Suppressor macrophage treated with lipopolysaccharide for 1 hour (primary cell): ENCODE measurements at places on chromosomes 5 and 9.

- no peak for DNase-seq
Measured at GRCh38 chr5:151751593-151751992, 6.8 kb downstream of the ATOX1 start.

DNA sequence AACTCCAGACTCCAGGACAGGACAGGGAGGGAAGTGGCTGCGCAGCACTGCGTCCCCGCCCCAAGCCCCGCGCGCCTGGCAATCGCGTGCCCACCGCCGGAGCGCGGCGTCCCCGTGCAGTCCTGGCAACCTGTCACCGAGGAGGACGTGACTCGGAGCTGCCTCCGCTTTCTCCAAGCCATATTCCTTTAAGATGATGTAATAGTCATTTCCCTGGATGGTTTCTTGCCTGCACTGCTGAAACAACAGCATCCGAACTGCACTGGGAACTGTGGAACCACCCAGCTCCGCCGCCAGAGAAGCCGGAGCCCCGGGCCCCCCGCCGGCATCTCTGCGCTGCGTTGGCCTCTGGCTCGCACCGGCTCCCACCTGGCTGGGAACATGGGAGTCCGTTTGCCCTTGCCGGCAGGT is 34.5 kb downstream of the KCTD16 start:
- no peak for DNase-seq

DNA sequence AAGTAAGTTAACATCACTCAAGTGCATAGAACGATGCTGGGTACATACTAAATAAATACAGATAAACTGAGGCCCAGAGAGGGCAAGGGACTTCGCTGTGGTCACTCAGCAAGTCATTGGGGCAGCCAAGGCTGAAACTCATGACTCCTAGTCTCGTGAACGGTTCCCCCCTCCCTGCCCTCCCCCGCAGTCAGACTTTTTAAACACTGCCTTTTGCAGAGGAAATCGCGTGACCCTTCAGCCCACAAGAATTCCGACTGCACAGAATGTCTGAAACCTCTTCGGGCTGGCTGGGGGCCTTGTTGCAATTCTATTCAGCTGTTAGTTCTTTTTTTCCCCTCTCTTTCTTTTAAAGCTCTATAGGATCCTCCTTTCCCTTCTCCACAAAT is 28.1 kb downstream of the NEK6 start:
- DNase-seq: peak; percentile 93

- no peak for DNase-seq
Measured at GRCh38 chr9:35928591-35929452, 19.5 kb downstream of the SPAAR start.

GRCh38 chr5:156617426-156617825 is 232.7 kb upstream of the PPP1R2B start:
- no peak for DNase-seq

DNA sequence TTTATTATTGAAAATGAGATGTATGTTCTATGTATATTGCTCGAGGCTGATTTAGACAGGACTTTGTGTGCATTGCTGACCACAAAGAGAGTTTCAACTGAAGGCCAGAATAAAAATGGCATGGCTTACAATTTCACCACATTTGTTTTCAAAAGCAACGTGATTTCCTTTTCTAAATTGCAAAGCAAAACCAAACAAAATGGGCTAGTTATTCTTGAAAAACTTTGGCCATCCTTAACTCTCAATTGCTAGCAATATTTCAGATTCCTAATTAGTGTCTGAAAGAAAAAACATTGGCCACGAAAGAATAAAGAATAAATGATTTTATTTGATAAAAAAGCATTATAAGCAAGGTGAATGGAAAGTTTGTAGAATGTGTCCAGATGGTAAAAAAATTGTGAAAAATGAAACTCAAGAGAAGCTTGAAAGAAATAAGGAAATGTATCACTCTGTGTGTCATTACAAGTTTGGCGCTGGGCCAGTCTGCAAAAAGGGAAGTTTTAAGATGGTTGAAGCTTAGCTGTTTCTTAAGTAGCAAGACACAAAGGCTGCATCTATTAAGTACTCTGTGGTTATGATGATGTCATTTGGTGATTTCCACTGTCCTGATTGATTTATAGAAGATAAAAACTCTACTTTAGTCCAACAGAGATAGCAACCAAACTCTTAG is 89.2 kb upstream of the PRLR start:
- peak; percentile 100 for DNase-seq
